ENCODE measurements at places on chromosomes 1 and 21. TPM values are rescaled to one million over a fixed set of nuclear protein-coding genes. Genes with fewer than 3 reads are reported as not detected.

Gene ADAMTS5
- 2.3 TPM for total RNA-seq

Gene AMY1B
- not detected for total RNA-seq

Gene HPCA
- not detected for total RNA-seq

Gene CYP4Z1
- total RNA-seq = not detected

Gene HSPA13
- total RNA-seq = 36.5 TPM

Gene CTSS
- total RNA-seq = 137 TPM

Gene ADGRL2
- 166 TPM for total RNA-seq

Gene CD2
- total RNA-seq = not detected

Gene SV2A
- total RNA-seq = 2.6 TPM

Gene TAS1R1
- total RNA-seq = not detected

Gene RGS4
- total RNA-seq = 351 TPM

Gene TDRD5
- not detected for total RNA-seq
